NCI-H524 treated with DMSO at 0.1 percent for 48 hours (cell line): ENCODE measurements at places on chromosomes 2 and 18.

GRCh38 chr2:106192752-106193689 lies 1.1 kb downstream of the UXS1 start:
- no peak for DNase-seq

- no peak for DNase-seq
Measured at GRCh38 chr2:123451542-123451941, 573.5 kb upstream of the CNTNAP5 start.

- no peak for DNase-seq
Measured at GRCh38 chr2:233807966-233808935, 30.1 kb downstream of the MROH2A start.

DNA sequence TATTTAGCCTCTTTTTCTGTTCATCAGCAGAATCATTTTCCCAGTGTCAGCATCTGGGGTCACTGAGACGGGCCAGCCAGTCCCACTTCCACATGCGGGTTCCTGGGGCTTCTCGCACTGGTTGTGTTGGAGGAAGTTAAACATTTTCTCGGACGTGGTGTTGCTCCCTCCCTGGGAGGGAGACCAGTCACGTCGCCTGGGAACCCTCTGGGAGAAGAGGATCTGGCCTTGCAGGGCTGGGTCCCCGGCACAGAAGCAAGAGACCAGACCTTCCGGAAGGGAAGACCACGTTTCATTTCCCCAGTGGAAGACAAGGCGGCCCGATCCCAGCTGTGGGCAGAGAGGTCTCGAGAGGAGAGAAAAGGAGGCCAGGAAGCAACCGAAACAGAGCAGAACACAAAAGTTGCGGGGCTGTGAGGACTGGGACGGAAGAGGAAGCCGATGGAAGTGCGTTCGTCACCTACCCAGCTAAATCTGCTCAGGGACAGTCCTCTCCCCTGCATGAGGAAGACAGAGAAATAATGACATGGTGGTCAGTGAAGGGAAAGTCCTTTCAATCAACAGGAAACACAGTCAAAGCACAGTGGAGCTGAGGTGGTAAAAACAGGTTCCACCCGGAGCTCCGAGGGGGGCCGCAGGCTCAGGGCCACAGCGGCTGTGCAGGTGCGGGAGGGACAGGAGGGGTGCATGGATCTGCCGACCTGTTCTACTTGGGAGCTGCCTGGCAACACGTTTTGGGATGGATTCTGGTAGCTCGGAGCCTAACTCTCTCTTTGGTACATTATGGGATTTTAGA lies 144.4 kb downstream of the MBP start:
- DNase-seq: no peak

- DNase-seq: no peak
Measured at GRCh38 chr2:25372405-25373268, 30.9 kb upstream of the DNMT3A start.

GRCh38 chr18:62522178-62522503 lies 684 bp upstream of the ZCCHC2 start:
- DNase-seq: no peak

GRCh38 chr2:221334481-221335218 lies 237.5 kb downstream of the EPHA4 start:
- DNase-seq: no peak

GRCh38 chr2:239522002-239522739 lies 121.4 kb upstream of the HDAC4 start:
- DNase-seq: no peak
